ENCODE measurements at places on chromosomes 13 and 19.

- DNase-seq = no peak
Measured at GRCh38 chr19:41930926-41931592, 2.8 kb upstream of the ERFL start.

DNA sequence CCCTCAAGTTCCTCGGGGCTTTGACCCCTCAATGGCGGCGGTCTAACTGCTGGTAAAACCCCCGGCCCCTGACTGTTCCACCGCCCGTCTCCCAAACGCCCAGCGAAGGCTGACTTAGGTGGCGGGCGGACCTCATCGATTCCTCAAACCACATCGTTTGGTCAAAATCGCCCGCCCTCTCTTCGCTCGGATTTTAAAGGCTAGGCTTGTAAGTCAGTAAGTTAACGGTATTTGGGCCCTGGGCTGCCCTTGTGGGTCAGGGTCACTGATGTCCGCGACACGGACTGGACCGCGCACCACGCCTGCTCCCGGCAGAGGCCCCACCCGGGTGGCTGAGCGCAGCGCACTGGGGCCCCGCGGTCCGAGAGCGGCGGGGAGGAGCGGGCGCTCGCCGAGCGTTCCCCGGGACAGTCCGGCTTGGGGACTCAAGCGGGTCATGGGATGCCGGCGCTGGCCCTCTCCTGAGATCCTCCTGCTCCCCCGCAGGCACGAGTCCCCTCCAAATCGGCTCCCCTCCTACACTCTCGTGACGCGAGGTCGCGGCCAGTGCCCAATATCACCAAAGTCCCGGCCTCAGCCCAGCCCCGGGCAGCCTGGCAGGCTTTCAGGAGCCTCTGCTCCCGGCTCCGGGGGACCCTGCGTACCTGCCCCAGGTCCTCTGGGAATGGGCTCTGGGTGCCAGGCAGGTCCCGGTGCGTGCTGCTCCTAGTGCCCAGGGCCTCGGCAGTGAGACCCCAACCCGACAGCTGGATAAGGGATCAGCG is 1.0 kb downstream of the FLT1 start:
- peak; percentile 14 for DNase-seq

GRCh38 chr19:4811328-4812131 is 20.0 kb downstream of the TICAM1 start:
- peak; percentile 55 for DNase-seq

DNA sequence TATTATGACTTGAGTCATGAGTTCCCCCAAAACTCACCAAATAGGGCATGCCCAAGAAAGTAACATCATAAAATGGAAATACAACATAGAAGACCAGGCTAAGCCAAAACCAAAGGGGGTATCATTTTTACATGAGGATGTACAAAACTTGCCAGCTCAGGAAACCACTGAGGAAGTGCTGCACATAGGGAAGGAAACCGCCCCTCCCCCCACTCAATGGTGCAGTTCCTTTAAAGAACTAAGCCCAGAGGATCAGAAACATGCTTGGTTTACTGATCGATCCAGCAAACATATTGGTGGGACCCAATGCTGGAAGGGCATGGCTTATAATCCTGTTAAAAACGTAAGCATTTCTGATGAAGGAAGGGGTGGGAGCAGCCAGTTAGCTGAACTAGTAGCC is 4.2 kb upstream of the ZNF486 start:
- DNase-seq = no peak

DNA sequence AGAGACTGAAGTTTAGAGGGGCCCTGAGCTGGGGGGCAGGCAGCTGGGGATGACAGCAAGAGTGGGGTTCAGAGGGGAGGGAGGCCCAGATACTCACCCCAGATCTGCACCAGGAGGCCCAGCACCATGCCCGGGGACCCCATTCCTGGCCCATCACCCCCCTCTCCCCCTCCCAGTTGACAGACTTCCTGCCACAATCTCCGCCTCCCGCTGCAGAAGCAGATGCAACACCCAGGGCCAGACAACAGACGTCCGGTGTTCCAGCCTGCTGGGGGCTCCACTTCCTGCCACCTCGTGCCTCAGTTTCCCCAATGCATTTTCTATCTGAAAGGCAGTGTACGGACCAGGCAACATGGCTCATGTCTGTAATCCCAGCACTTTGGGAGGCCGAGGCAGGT is at the start of gene TMIGD2:
Gene TMIGD2 (minus strand): TSS at position 147 of the 398 bp plus-strand sequence. CDS start 4 bp downstream, at position 143.
- no peak for DNase-seq

DNA sequence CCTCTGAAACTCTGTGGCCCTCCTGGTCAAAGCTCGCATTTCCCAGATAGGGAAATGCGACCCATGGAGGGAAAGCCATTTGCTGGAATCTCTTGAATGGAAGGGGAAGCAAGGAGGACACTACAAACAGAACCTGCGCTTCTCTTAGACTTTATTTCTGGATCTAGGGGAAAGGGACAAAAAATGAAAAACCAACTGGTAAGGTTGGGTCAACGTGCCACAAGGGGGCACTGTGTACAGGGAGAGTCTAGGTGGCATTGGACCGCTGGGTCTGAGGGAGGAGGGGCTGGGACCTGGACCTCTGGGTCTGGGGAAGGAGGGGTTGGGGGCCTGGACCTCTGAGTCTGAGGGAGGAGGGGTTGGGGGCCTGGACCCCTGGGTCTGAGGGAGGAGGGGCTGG is 5.0 kb downstream of the KLK4 start:
- DNase-seq = no peak

- no peak for DNase-seq
Measured at GRCh38 chr13:78410164-78410563, 193.2 kb downstream of the POU4F1 start.

- no peak for DNase-seq
Measured at GRCh38 chr13:66585669-66586203, 644.4 kb downstream of the PCDH9 start.

GRCh38 chr19:34556488-34556887 is 74.9 kb downstream of the WTIP start:
- peak; percentile 19 for DNase-seq

DNA sequence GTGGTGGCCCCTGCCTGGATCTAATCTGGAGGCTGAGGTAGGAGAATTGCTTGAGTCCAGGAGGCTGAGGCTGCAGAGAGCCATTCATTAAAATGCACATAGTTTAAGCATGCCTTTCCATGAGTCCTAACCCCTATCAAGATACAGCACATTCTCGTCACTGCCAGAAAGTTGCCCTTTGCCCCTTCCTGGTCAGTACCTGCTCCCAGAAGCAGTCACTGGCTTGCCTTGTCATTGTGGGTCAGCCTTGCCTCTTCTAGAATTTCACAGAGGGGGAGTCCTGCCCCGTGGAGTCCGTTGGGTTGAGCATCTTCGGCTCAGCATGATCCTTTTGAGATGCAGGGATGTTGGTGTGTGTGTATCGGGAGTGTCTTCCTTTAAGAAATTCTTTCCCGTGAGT is 10.8 kb downstream of the BICRA start:
- no peak for DNase-seq

DNA sequence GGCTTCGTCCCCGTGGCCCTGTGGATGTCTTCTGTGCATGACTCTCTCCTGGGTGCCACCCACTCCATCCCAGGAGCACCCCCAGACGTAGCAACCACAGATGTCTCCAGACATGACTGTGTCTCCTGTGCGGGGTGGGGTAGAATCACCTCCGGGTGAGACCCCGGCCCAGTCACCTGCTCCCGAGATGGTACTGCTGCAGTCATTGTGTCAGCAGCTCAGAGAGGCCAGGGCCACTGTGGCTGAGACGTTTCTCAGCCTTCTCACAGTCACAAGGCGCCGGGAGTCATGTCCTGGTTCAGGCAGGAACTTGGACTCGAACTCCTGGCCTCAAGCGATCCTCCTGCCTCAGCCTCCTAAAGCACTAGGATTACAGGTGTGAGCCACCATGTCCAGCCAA is 16.6 kb downstream of the NCLN start:
- DNase-seq = no peak

DNA sequence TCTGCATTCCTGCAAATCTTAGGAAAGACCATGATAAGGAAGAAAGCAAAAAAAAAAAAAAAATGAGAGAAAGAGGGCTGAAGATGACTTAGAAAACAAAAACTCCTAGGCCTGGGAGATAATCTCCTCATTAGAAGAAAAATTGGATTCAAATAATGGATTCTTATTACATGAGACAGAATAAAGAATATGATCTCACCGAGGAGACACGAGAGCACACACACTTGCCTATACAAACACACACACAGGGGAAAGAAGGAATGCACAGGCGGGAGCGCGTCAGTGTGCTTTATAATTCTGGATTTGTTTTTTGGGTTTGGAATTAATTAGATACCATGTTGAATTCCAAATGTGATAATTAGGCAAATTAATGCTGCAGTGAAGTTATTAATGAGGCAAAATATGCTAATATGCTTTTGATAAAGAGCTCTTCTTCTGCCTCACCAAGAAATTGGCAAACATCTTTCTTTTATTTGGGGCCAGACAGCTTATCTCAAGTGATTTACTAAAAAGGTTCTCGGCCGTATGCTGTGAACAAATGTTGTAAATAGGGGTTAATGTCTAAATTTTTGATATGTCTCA is 36.1 kb upstream of the PCDH8 start:
- no peak for DNase-seq

DNA sequence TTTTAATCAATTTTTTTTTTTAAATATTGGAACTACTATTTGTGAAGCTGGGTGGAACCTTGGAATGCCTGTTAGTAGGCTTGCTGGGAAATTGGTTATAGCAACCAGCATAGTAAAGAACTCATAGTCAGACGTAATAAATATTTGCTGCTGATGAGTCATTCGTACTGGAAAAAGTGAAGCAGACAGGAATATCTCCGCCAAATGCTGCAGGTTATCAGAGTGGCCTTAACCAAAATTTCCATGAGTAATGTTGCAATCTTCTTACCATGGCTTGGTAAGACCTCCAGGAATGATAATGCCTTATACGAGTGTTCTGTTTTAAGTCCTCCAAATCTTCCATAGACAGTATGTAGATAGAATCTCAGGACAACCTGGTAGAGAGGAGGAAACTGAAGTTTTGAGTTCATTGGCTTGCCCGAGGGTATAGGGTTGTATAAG is 34.2 kb downstream of the MBNL2 start:
- peak; percentile 82 for DNase-seq

DNA sequence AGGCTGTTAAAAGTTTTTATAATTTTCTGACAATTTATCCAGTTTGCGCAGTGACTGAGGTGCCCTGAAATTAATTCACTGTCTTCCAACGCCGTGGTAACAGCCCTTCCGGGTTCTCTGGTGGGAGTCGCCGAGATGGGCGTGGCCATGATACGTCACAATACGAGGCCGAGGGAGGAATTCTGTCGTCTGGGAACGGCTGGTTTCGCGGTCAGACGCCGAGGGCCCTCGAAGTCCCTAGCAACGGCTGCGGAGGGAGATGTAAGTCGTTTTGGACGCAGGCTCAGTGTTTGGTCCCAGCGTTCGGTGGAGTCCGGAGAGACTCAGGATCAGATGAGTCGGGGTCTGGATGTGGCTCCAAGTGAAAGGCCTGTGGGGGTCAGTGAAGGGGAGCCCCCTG is 21.7 kb downstream of the ZNF613 start:
- peak; percentile 43 for DNase-seq

DNA sequence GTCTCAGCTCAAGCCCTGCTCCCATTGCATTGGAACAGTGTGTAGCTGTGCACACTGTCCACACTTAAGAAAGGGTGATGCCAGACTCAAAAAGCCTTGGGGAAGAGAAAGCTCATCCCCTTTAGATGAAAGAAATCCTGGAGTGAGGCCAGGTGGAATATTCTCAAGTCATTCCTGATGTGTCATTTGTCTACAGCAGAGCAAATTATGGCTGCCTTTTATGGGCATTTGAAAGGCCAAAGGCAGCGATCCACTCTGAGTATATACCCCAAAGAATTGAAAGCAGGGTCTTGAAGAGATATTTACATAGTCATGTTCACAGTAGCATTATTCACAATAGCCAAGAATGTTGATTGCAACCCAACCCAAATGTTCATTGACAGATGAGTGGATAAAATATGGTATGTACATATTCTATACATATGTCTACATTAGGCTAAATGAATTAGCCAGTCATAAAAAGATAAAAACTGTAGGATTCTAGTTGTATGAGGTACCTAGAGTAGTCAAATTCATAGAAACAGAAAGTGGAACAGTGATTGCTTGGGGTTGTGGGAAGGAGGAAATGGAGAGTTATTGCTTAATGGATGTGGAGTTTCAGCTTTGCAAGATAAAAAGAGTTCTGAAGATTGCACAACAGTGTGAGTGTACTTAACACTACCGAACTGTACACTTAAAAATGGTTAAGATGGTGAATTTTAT is 214.9 kb downstream of the KCNRG start:
- DNase-seq = no peak

DNA sequence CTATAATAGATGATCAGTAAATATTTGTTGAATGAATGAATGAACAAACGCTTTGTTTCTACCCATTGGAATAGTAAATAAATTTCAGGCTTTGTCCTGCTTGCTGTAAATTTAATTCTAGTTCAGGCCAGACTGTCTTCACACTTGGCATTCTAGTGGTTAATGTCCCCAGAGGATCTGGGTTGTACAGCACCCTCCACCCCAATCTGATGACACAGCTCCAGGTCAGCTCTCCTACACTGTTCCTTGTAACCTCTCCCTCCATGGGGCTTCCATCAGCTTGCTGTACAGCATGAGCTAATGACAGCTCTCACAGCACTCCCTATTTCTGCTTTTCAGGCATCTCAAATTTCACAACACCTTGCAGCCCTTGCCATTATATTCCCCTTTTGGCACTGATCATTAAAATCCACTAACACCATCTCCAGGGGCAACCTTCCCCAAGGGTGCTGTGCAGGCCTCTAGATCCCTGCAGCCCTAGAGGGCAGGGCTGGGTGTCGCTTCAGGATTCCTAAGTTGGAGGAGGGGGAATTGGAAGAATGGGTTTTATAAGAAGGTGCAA is 12.7 kb upstream of the KL start:
- DNase-seq = no peak

DNA sequence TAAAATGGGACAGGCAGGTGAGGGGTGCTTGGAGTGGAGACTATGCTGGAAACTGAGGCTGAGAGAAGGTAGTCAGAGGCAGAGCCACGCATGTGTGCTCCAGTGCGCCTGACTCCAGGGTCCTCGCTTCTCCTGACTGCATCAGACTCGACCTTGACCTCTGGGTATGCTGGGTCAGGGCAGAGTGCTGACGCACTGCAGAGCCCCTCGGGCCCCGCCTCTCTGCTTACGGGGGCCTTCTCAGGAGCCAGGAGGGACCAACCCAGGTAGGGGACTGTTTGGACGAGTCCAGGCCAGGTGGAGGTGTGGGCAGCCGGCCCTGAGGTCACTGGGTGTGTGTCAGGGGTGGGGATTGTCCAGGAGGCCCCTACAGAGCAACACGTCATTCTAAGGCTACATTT is 22.9 kb upstream of the SLC7A10 start:
- no peak for DNase-seq

DNA sequence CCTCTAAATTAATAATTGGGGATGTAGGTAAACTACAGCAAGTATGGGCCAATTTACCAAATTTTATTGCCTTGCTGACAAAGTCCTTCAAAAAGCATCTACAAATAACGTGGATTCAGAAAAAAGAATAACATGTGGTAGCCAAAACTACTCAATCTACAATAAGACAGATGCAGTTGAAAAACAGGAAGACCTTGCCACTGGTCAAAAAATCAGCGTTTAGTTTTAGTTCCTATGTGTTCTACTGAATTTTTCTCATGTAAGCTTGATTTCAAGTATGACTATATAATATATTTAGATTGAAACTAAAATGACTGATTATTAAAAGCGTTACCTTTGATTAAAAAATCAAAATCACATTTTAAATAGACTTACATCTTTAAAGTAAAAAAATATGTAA is 1317.6 kb downstream of the PCDH9 start:
- DNase-seq = no peak

Measured in AG08395 (cell line).